AG08396 (cell line): ENCODE measurements at places on chromosomes 2 and 18.

- no peak for DNase-seq
These were observed 2.0 kb upstream of the WDR35 start for GRCh38 chr2:19991895-19992294.

- DNase-seq = no peak
These were observed 21.8 kb upstream of the NT5C1B start for GRCh38 chr2:18611184-18611583.

DNA sequence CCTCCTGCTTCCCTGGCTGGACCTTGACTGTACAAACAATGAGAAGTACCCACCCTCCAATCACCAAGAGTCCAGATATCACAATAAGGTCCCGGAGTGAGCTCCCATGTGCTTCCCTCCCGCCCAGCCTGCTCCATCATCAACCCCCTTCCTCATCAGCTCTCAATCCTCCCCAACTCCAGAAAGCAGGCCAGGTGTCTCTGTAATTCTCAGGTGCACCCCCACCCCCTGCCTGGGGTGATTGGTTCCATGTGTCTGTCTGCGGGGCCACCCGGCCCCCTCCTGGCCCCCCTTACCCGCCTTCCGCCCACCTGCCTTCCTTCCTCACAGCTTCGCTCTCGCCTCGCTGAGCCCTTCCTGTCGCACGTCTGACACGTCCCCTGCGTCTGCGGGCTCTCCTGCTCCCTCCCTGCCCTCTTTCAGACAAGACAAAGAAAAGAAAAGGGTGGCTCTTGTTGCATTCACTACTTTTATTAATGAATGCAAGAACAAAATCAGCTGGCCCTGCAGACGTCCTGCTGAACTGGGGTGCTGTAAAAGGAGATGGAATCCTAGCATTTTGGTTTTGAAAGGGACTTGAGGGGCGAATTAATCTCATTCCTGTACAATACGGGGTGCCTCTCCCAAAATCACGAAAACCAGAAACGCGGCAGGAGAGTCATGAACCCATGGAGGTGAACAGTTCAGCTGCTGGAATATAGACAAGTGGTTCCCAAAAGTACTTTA lies 26.5 kb upstream of the IGFBP2 start:
- no peak for DNase-seq

GRCh38 chr2:237964194-237964577 lies 2.6 kb upstream of the UBE2F start:
- no peak for DNase-seq

DNA sequence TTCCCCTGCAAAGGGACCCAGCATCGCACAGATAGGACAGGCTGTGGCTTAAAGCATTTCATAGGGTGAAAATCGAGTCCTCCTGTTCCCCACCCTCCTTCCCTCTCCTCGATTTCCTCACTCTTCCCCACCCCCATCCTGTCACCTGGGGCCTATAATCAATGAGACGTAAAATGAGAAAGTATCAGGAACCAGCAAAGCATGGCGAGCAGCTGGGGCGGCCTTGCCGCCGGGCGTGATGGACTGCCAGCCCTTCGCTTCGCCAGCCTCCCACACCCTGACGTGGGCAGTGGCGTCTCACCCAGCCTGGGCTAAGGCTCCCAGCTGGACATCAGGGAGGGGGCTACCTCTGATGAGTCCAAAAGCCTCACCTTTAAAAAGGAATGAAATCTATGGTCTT lies 11.1 kb downstream of the SLC30A3 start:
- DNase-seq = no peak

GRCh38 chr18:79378536-79379250 lies 17.0 kb upstream of the NFATC1 start:
- peak; percentile 85 for DNase-seq

- no peak for DNase-seq
These were observed 2.4 kb upstream of the MSGN1 start for GRCh38 chr2:17813742-17814473.

- no peak for DNase-seq
These were observed 847.3 kb upstream of the SOX11 start for GRCh38 chr2:4844881-4845280.

DNA sequence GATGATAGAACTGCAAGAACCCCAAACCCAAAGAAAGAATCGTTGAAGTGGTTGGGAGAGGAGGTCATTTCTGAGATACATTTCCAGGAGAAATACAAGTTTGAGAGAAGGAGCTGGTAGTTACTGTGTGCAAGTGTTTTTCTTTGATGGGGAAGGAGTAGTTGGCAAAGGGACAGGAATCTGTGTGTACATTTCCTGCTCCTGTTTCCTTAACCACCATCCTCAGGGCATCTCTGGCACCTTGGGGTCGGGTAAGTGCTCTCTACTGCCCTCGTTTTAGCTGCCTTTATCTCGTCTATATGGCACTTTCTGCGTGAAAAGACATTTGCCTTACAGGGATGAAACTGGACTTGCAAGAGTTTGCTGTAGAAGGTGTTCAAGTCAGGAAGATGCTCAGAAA lies 27.3 kb downstream of the CDC42EP3 start:
- no peak for DNase-seq

GRCh38 chr18:37476182-37476581 lies 89.4 kb downstream of the CELF4 start:
- DNase-seq = peak; percentile 54

- DNase-seq = no peak
These were observed 9.1 kb upstream of the DAW1 start for GRCh38 chr2:227862227-227862740.

- DNase-seq = peak; percentile 94
These were observed at the start of gene MAPRE3 for GRCh38 chr2:26970244-26970927. TSS of gene MAPRE3 (plus strand) at chr2:26970637. CDS start at chr2:27022219, 51,582 bp downstream.

DNA sequence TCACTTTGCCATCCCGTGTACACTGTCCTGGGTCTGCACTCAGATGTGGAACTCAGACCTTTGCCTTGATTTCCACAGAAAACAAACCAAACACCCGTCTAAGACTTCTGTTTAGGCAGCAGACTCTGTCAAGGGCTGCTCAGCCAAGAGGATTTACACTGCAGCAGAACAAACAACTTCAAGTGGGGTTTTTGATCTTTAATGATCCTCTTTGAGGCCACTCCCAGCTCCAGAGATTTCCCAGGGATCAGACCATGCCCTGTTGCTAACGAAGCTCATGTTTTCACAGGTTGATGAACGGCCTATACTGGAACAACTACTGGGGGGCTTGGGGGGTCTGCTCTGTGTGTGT lies 52.5 kb upstream of the LGALSL start:
- no peak for DNase-seq

GRCh38 chr2:200101922-200102321 lies 146.5 kb downstream of the MAIP1 start:
- DNase-seq = no peak

GRCh38 chr18:58205443-58206160 lies 161.6 kb downstream of the NEDD4L start:
- peak; percentile 76 for DNase-seq

DNA sequence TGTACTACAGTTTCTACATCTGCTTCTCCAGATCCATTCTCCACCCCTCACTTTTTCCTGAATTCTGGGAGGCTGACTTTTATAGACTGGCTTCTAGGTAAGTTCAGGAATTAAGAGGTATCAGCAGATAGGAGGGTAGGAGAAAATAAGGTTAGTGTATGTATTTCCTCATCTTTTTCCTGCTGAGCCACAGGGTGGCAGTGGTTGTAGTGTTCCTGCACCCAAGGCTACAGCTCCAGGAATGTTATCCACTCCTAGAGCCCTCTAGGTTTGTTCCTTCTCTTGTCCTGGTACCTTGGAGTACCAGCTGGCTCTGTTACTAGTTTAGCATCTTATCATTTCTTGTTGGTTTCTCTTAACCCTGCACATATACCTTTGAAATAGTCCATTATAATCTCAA lies 40.7 kb upstream of the C2orf66 start:
- DNase-seq = peak; percentile 36

DNA sequence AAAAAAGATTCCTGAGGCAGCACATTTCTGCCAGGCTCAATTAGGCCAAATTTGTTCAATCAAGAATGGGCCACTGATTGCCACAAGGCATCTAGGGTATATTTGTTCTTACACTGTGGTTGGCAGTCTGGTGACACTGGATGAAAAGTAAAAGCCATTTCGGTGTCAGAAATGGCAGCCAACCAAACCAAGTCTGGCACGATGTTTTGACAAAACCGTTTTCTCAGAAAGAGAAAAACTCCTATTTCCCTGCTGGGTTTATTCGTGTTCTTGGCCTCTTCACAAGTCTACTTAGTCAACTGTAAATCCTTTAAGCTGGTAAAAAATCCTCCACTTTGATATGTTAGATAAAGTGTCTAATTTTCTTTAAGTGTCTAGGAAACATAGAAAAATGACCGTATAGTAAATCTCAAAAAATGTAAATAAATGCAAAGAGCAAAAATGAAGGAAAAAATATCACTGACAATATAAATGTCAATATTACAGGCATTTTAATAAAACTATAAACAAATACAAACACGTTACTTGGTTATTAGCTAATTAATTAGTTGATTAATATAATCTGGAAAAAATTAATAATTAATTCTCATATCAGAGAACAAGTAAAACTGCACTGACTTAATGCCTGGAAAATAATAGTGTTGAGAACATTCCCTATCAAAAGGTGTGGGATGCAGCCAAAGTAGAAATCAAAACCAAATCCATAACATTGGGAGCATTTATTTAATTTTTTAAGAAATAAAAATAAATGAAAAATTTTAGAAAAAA lies 182.0 kb upstream of the ZNF804A start:
- no peak for DNase-seq

GRCh38 chr2:111662039-111662770 lies 221.8 kb downstream of the ANAPC1 start:
- DNase-seq = peak; percentile 71

- DNase-seq = no peak
These were observed 738.5 kb downstream of the CNTNAP5 start for GRCh38 chr2:124763611-124764010.

- DNase-seq = peak; percentile 30
These were observed 3.1 kb downstream of the PKDCC start for GRCh38 chr2:42050703-42051542.

DNA sequence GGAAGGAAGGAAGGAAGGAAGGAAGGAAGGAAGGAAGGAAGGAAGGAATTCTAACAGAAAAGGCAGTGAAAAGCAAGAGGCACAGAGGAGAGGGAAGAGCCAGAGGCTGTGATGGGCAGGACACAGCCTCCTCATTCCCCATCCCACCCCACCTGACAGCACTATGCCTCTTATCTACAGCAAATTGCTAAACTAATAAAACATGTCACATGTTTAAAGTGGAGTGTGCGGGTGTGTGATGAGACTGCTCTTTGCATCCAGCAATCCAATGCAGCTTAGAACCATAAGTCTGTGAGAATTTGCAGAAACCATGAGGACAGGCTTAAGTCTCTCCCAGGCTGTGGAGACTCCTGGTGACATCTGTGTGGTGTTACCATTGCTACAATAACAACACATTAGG lies 108.4 kb upstream of the ALK start:
- no peak for DNase-seq

DNA sequence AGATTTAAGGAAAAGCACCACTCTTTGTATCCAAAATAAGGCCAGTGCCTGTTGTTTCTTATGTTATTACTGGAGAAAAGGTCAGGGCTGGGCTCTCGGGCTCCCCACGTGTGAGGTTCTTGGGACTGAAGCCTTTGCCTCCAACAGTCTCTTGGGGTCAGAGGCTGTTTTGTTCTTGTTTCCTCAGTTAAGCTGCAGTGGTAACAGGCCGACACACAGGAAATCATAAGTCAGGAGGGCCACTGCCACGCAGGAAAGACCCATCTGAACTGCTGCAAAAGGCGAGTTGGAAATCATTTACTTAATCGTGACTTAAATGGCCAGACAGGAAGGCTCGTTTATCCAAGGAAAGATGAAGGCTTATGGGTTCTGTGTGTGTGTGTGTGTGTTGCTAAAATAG lies 30.3 kb upstream of the IL37 start:
- no peak for DNase-seq

- DNase-seq = no peak
These were observed 328.2 kb downstream of the GBX2 start for GRCh38 chr2:235839974-235840373.

- DNase-seq = peak; percentile 48
These were observed 138.8 kb downstream of the MCFD2 start for GRCh38 chr2:46776687-46777327.

DNA sequence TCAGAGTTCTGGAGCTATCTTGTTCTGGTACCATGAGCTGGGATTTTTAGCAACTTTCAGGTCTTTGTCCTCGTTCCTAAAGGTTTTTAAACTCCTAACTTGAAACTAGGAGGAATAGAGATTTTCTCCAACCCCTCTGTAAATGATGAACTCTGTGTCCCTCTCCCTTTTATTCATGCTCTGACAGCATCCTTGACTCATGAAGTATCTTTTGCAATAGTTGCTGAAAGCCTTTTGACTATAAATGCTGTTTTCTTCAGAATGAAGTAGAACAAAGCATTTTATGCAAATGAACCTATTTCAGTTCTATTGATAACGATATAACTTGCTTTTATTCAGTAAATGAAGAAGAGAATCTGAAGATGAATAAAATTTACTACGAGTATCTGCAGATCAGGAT lies 17.0 kb upstream of the MAPRE2 start:
- no peak for DNase-seq

- no peak for DNase-seq
These were observed 884 bp downstream of the HES6 start for GRCh38 chr2:238238766-238239542.

GRCh38 chr2:225165052-225165451 lies 122.8 kb upstream of the DOCK10 start:
- peak; percentile 23 for DNase-seq

DNA sequence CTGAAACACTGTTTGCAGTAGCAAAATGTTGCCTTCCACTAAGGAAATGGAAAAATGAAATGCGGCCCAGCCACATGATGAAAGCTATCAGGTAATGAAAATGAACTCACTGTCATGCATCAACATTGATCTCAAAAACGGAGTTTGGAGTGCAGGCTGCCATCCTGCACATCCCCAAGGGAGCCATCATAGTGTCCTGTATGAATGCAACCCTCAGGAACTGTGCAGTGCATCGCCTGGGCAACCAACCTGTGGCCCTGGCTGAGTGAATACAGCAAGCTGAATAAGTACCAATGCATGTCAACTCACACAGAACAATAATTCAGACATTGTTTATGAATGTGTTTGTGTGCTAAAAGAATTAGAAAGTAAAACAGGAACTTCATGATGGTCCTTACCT lies 23.1 kb upstream of the TXNDC2 start:
- DNase-seq = no peak

- no peak for DNase-seq
These were observed 2063.5 kb downstream of the SUCLG1 start for GRCh38 chr2:82395531-82395930.

DNA sequence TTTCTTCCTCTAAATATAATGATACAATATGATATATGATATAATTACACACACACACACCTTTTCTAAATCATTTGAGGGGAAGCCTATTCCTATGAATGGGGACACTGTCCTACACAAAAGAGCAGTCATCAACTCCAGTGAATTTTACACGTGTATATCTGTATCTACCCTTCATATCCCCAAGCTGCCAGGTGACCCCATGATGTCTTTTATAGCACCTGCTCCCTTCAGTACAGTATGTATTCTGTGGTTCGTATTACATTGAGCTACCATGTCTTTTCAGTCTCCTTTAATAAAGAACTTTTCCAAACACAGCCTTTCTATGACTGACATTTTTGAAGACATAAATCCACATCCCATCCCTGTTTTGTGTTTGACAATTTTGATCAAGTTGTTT lies 19.0 kb downstream of the TBC1D8 start:
- no peak for DNase-seq
